Kasumi-1 (cell line): ENCODE measurements at places on chromosomes 7 and 10.

- no peak for DNase-seq
Measured at GRCh38 chr7:29401769-29402168, 161.9 kb upstream of the PRR15 start.

DNA sequence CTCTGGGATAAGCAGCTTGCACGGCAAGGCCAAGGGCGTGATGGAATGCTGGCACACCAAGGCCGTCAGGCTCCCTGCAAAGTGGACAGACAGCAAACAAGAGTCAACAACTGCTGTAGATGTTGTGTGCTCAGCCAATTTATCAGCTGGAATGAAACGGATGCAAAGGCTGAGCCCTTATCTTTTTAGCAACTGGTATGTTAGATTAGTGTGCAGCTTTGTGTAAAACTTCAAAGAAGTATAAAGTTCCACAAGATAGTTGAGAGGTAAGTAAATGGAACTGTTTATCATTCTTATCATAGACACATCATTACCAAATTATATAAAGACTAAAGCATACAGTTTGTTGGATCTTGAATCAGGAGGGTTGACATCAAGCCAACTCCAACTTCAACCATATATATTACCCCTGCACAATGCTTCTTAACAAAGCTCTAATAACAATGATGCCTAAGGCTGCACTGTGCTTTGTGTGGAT lies 289.0 kb downstream of the TNS3 start:
- DNase-seq = no peak

GRCh38 chr10:116632596-116633215 lies 12.0 kb downstream of the PNLIPRP2 start:
- no peak for DNase-seq

GRCh38 chr7:31125171-31125570 lies 73.1 kb downstream of the ADCYAP1R1 start:
- no peak for DNase-seq

DNA sequence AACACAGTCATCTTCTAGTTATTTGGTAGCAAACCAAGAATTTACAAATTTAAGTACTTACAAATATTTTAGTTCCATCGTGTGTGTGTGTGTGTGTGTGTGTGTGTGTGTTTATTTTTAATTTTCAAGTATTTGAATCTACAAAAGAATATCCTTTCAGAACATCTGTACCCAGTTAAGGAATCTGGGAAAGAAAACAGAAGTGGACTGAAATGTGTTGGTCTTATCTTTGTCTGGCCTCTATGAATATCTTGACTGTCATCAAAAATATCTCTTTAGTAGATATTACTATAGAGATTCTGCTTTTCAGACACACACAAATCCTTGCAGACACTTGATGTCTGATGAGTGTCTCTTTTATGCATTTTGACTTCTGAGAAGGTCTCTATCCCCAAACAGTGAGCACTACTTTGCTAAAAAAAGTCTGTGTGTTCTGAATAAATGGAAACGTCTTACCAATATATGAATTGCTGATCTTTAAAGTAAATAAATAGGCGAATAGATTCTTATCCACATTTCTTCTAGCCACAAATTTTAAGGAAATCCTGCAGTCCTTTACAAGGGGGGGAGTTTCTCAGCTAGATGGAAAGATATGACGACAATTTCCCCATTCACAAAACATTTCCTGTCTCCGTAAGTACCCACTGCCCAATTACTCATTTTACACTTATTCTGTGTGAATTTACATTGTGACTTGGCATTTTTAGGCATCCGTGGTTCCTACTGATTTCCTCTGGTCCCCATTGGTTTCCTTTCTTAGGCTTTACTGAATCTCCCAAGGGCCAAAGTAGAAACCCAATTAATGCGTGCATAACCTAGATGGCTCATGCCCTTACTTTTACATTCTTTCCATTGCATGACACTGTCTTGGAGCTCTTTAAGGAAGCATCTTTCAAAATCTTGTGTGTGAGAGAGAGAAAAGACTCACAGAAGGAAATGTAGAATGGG lies 36.0 kb downstream of the NRCAM start:
- DNase-seq = peak; percentile 35

- DNase-seq = peak; percentile 88
Measured at GRCh38 chr7:30502470-30503251, 2.0 kb downstream of the GGCT start.

GRCh38 chr7:38242814-38243213 lies 30.6 kb downstream of the TARP start:
- no peak for DNase-seq
